NCI-H1694 (cell line): ENCODE measurements at places on chromosomes 11 and 22.

DNA sequence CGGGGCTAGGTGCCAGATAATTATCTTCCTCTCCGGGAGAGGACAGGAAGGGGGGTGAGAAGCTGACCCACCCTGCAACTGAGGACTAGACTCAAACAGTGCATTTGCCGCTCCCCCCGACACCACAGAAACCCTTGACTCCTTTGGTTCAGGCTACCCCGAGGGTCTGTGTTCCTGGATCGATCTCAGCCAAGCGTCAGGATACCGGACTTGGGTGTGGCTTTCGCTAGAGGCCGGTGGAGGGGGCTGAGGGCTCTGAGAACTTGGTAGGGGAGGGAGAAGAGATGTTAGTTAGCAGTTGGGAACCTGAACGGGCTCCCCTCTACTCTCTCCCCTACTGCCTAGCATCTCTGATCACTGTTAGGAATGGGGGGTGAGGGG, 840 bp downstream of the SEZ6L start:
- peak; percentile 8 for DNase-seq

DNA sequence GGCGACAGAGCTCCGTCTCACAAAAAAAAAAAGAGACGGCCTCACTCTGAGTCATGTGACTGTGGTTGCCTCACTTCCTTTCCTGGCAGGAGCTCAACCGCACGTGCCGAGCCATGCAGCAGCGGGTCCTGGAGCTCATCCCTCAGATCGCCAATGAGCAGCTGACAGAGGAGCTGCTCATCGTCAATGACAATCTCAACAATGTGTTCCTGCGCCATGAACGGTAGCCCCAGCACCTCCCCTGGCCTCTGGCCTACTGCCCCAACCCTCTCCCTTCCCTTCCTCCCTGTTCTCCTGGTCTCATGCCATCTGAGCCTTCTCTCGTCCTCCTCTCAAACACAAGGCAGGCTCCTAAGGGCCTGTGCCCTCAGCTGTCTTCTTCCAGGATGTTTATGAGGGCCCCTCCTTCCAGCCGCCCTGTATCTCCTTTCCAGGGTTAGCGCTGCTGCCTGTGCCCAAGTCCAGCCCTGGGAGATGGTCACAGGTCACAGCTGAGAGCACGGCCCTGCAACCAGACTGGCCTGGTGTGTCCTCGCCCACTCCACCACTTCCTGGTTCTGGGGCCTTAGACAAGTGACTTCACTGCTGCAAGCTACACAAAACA, 30.7 kb downstream of the TOM1 start:
- no peak for DNase-seq

- DNase-seq = no peak
These were observed 1.4 kb upstream of the SYVN1 start for GRCh38 chr11:65135633-65136145.

DNA sequence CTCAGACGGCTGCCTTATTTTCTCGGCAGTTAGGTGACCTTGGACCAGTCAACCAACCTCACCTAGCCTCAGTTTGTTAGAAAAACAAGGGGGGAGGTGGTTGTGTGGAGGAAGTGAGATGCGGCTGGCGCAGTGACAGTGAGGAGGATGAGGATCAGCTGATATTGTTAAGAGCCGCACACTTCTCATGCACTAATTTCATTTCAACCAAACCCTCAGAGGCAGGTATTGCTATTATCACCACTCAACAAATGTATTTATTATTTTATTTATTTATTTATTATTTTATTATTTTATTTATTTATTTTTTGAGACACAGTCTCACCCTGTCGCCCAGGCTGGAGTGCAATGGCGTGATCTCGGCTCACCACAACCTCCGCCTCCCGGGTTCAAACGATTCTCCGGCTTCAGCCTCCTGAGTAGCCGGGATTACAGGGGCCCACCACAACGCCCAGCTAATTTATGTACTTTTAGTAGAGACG, 2.1 kb downstream of the LGALS1 start:
- DNase-seq = no peak

- peak; percentile 22 for DNase-seq
These were observed 18.1 kb upstream of the BDNF start for GRCh38 chr11:27718346-27718862.

DNA sequence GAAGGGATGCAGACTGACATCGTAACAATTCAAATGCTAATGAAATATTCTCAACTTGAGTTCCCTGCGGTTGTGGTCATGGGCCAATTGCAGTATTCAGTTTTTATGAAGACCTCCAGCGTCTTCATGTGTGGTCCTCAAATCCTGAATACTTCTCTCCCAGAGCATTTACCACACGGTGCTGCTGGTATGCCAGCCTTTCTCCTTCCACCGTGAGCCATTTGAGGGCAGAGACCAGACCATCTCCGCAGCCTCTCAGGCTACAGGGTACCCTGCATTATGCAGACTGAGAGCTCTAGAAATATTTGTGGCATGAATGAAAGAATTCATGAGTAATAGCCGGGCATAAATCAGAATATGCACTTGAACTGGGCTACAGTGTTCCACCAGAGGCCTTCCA, 289.7 kb downstream of the ST3GAL4 start:
- no peak for DNase-seq

GRCh38 chr11:86058360-86058759, 10.5 kb downstream of the PICALM start:
- DNase-seq = no peak

DNA sequence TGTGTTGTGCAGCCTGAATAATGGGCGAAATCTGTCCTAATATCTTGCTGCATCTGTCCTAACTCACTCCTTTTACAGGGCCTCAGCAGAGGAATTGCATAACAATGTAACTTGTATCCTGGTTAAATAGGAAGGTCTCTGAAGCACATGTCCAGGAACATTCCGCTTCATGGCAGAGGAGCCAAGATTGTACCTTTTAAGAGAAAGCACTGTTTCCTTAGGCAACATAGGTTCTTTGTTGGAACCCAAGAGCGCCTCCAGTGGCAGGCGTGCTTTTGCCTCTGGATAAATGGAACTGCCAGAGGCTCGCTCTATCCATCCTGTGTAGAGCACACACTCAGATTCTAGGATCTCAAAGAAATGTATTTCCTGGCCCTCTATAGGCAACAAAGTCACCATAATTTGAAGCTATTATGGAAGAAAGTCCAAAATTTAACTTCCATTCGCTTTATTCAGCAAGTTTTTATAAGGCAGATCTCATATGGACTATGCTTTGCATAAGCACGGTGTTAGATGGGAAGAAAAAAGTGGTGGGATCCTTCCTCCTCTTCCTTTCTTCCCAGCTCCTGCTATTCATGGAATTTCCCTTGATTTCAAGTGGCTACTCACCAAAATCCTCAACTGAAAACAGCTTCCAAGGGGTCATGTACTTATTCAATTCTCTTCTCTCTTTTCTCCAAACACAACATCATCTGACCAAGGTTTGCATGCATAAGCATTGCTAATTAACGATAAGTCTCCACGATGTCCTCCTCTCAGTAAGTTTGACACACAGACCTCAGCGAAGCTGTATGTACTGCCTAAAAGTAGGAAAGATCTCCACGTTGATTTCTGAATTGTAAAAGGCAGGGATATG, at the start of gene BLID:
TSS of gene BLID (minus strand) at position 692 of the 856 bp plus-strand sequence. CDS start at position 399, 293 bp downstream.
- no peak for DNase-seq

GRCh38 chr22:37472418-37473006, 13.7 kb downstream of the MFNG start:
- peak; percentile 30 for DNase-seq

GRCh38 chr11:5043380-5043779, 2.9 kb upstream of the OR52J3 start:
- DNase-seq = no peak

- DNase-seq = no peak
These were observed 44.5 kb downstream of the FEZ1 start for GRCh38 chr11:125451400-125452124.

DNA sequence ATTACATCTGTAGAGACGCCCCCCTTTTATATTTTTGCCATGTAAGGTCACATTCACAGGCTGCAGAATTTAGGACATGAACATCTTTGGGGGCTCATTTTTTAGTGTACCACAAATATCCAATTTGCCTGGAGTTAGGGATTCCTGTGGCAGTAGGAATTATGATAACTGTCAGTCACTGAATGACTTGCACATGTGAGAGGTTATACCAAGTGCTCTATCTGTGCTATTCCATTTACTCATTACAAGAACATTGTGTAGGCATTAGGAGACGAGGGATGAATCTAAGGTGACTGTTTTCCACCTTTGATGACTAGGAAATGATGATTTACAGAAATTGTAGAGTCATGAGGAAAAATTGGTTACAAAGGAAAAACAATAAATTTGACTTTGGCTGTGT, 79.3 kb downstream of the LIF start:
- no peak for DNase-seq

GRCh38 chr11:94880216-94880615, 93.1 kb downstream of the CWC15 start:
- DNase-seq = no peak

DNA sequence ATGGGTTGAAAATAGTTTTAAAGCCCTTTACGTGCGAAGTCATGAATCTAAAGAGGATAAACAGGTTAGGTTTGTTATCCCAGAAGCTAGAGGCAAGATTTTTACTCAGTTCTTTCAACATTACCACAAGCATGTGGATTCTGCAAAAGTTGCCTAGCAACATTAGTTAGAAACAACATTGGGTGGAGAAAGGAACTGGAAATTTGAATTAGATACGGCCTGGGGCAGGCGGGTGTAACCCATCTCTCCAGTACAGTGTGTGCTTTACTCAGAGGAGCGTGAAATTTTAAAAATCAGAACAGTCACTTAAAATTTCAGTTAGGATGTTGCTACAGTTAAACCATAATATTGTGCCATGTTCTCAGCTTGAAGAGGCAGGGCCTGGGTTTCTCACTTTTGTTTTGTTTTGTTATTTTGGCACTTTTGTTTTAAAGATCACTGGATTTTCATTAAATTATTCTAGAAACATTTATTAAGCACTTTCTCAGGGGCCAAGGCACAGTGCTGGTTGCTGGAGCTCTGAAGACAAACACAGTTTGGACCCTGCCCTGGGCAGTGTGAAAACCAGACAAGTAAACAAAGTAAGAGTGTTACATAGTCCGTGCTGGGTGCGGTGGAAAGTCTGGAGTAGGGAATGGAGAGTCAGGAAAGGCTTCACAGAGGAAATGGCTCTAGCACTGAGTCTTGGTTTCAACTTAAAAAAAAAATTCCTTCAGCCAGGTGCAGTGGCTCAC, 4.4 kb upstream of the WEE1 start:
- DNase-seq = no peak

- no peak for DNase-seq
These were observed 12.3 kb downstream of the STARD10 start for GRCh38 chr11:72781313-72782080.

GRCh38 chr22:44196731-44197131, 16.0 kb downstream of the PARVG start:
- DNase-seq = peak; percentile 11

- DNase-seq = no peak
These were observed 127.2 kb upstream of the ALX4 start for GRCh38 chr11:44437122-44437521.
